ENCODE measurements at places on chromosomes 7 and 10. TPM values are rescaled to one million over a fixed set of nuclear protein-coding genes. Genes with fewer than 3 reads are reported as not detected.

DNA sequence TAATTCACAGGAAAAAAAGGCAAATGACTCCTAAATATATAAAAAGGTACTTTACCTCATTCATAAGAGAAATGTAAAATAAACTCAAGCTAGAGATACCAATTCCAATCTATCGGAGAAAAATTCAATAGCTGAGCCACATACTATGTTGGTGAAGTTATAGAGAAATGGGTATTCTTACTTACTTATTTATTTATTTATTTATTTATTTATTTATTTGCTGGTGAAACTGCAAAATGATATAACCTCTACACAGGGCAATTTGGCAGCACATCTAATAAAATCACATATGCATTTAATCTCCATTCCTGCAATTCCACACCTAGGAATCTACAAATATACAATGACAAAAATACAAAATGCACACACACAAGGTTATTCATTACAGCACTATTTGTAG is 117.5 kb upstream of the TMEM168 start:
- H3K4me1 ChIP-seq = no peaks in the 10 kb centered on the region
- DNase-seq = no peak
- no peak overlapping the region for H3K4me3 ChIP-seq
- H3K27ac ChIP-seq = no peak overlapping the region
- peaks cover 46% of the 10 kb centered on the region for H3K36me3 ChIP-seq

DNA sequence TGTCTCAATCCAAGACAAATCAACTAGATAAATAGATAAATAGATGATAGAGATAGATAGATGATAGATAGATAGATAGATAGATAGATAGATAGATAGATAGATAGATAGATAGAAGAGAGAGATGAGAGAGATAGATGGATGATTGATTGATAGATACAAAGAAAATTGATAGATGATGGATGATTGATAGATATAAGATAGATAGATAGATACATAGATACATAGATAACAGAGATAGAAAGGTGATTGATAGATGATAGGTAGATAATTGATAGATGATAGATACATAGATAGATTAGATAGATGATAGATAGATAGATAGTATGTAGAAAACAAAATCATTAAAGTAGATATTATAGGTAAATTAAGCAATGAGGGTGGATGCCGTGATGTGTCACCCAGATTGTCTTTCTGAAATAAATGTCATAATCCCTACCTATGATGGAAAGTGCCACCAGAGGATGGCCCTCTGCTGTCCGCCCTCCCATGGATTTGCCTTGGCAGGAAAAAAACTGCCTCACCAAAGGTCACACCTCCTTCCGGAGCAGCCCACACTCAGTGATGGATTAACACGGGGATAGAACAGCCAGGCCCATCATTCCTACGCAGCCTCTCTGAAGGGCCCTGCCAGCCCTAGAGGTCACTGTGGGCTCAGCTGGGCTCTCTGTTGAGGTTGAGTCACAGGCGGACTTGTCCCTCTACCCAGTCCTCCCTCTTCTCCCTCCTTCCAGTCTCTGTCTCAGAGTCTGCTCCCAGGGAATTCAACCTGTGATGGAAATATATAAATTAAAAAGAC is 50.8 kb downstream of the KCNH2 start:
- H3K4me1 ChIP-seq = no peaks in the 10 kb centered on the region
- DNase-seq = no peak
- H3K36me3 ChIP-seq = no peaks in the 10 kb centered on the region
- H3K27me3 ChIP-seq = peaks cover 18% of the 10 kb centered on the region
- no peak overlapping the region for H3K4me3 ChIP-seq
- H3K27ac ChIP-seq = peak overlapping the region; percentile 26

SMNDC1 gene
- total RNA-seq = 35.4 TPM

DLD gene
- total RNA-seq = 80.7 TPM

DNA sequence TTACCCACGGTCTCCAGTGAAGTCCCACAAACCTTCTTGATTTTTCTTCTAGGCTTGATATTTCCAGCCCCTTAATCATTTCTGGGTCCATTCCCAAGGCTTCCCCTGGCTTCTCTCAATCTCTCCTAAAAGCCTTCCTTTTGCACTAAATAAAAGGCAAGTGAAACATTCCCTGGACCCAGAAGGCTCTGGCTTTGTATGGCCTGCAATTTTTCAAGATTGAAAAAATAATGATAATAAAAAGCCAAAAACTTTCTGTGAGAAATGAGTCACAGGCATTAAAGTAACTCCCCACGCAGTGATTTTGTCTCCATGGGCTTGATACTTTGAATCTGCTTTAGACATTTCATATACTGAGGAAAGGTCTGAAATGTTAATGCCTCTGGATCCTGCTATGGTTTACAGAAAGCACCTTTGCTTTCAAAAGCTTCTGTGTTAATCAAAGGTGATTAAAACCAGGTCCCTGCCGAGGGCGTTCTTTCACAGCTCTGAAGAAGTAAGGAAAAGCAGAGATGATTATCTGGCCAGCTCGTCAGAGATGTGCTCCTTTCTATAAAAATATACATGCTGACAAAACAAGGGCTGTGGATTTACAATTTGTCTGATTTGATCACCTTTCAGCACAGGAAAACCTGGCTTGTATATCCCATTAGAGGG is 118.9 kb upstream of the TMEM72 start:
- peaks cover 8% of the 10 kb centered on the region for H3K27me3 ChIP-seq
- DNase-seq = no peak
- H3K36me3 ChIP-seq = no peaks in the 10 kb centered on the region
- peaks cover 10% of the 10 kb centered on the region for H3K4me1 ChIP-seq
- H3K27ac ChIP-seq = no peak overlapping the region

DNA sequence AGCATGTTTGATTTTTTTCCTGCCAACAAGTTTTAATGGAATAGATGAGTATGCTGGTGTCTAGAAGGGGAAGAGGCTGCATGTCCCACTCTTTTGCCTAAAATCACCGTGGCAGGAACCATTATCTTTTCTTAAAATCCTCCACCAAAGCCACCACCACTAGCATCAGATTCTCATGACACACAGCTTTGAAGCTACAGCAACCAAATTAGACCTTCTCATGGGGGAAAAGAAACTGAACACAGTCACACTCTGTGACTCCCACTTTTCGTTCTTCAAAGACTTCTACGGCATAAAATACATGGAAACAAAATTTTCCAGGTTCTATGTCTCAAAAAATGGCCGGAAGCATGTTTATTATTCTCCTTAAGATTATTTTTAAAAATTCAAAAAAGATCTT is 81.8 kb downstream of the SGMS1 start:
- H3K27me3 ChIP-seq = no peaks in the 10 kb centered on the region
- no peaks in the 10 kb centered on the region for H3K36me3 ChIP-seq
- H3K4me3 ChIP-seq = no peak overlapping the region
- H3K4me1 ChIP-seq = peaks cover 4% of the 10 kb centered on the region
- DNase-seq = no peak

- no peak overlapping the region for H3K27ac ChIP-seq
- H3K27me3 ChIP-seq = peaks cover 4% of the 10 kb centered on the region
- no peak overlapping the region for H3K4me3 ChIP-seq
- DNase-seq = no peak
- no peaks in the 10 kb centered on the region for H3K36me3 ChIP-seq
Measured at GRCh38 chr7:22447762-22448161, 52.2 kb downstream of the STEAP1B start.

Data from type B pancreatic cell (in vitro differentiated cells).